SJSA1 (cell line): ENCODE measurements at places on chromosomes 6 and 20. TPM values are rescaled to one million over a fixed set of nuclear protein-coding genes. Genes with fewer than 3 reads are reported as not detected.

- no peak for DNase-seq
These were observed 799.5 kb downstream of the QKI start for GRCh38 chr6:164214066-164214465.

GRCh38 chr20:34791289-34792020 lies 34.0 kb downstream of the NCOA6 start:
- no peak for DNase-seq

Gene CYP39A1
- total RNA-seq = 1.6 and 2.1 TPM in 2 replicates

GRCh38 chr6:34052071-34052825 lies 93.6 kb downstream of the GRM4 start:
- DNase-seq = no peak

DNA sequence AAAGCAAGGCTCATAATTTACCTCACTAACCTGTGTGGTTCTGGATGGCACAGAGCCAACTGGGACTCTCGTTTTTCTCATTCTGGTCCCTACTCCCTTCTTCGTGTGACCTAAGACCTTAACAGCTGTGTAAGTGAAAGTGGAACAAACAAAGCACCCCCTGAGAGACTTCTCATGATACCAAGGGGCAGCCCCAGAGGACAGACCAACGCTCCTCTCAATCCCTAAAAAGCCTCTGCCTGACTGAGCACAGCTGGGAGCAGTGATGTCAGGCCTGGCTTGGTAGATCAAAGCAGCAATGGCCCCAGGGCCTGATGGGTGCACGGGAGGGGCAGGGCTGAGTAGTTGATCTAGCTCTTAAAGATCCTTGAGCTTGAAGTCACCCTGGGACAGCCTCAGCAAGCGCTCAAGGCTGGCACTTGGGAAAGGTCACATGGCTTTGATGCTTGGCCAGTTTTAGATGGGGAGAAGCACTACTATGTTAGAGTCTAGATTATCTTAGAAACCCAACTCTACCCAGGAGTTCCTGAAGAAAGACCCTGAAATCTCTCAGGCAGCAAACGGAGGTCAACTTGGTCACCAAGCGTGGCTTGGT lies 16.2 kb upstream of the TGM2 start:
- no peak for DNase-seq

Gene MRPS18B
- 44.4 and 46.8 TPM in 2 replicates for total RNA-seq

DNA sequence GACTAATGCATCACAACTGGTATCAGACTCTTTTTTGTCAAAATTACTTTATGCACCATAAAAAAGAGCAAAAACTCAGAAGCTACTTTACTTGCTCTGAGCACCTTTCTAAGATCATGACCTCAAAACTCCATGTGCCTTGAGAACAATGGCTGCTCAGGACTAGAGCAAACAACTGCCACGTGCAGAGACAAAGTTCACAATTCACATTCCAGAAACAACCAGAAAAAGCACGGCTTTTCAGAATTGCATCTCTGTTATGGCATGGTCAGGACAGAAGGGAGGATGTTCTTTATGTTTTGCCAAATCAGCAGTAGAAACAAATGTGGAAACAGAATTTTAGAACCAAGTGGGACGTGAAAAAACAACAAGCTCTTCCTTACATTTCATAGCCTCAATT lies 70.5 kb downstream of the CNKSR3 start:
- no peak for DNase-seq

DNA sequence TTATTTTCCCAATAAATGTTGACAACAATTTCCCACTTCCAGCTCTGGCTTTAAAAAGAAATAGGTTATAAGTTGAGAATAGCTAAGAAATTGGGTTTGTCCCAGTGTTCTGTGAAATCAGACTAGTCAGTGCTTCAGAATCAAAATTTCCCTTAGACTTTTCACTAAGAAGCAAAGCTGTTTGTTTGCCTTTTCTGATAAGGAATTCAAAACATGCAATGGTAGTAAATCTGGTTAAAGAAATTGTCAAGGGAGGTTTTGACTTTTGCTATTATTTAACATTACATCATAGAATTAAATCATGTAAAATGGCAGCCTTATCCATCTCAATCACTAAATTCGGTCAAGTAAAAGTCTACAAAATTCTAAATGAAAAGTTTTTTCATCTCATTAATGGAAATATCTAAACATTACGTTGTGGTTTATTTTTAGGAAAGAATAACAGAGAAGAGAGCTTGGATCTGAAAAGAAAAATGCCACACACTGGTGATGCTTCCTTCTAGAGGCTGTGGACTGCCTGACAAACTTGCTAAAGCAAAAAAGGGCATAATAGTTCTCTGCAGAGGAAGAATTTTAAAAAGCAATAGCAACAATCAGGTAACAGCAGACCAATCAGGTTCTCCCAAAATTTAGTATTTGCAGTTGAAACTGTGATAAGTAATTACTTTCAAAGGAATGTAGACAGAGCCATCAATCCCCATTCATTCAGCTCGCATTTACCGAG lies 36.4 kb downstream of the PLAGL1 start:
- no peak for DNase-seq
